ENCODE measurements at places on chromosomes 6 and 20. TPM values are rescaled to one million over a fixed set of nuclear protein-coding genes. Genes with fewer than 3 reads are reported as not detected.

Gene FYN
- 36.7 TPM for total RNA-seq

Gene C6orf89
- 47.6 TPM for total RNA-seq

Gene CRYBG1
- total RNA-seq: 10.1 TPM

Gene SLC22A1
- not detected for total RNA-seq

Gene ULBP2
- total RNA-seq: 12.2 TPM

- H3K27ac ChIP-seq: no peak overlapping the region
- no peaks in the 10 kb centered on the region for H3K27me3 ChIP-seq
- DNase-seq: no peak
- H3K4me1 ChIP-seq: no peaks in the 10 kb centered on the region
Measured at GRCh38 chr6:169859978-169860703, 108.7 kb downstream of the ERMARD start.

DNA sequence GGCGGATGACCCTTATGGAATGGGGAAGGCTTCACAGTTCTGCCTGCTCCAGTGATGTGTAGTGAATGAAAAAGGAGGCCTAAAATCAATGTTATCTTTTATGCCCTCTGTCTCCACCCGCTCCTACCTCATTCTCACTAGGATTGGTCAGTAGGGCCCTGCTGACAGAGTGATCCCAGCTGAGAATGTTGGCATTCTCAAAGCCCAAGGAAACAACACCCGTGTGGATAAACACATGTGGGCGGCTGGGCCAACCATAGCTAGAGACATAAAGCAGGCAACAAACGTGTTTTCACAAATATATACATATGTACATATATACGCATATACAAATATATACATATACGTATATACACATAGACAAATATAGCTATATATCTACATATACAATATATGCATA, 4.5 kb downstream of the RIPK1 start:
- H3K36me3 ChIP-seq: peaks cover 42% of the 10 kb centered on the region
- DNase-seq: no peak
- H3K4me3 ChIP-seq: no peak overlapping the region

GRCh38 chr6:123668063-123668462, 31.3 kb upstream of the TRDN start:
- H3K27ac ChIP-seq: no peak overlapping the region
- no peaks in the 10 kb centered on the region for H3K36me3 ChIP-seq
- no peaks in the 10 kb centered on the region for H3K4me1 ChIP-seq
- DNase-seq: no peak

DNA sequence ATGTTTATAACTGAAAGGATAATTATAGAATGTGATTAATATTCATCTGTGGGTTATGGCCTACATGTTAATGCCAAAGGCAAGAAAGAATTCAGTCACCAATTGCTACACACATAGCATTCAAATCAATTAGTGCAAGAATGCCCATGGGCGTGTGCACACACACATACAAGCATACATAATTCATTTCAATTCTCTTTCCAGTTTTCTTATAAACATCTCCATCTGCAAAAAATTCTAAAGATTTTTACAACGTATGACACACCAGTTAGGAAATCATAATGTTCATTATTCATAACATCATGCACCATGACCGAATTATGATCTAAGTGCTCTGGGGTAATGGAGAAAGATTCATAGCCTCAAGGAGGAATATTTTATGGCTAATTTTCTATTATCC, 111.0 kb upstream of the ADTRP start:
- H3K27ac ChIP-seq: no peak overlapping the region
- no peak overlapping the region for H3K4me3 ChIP-seq
- DNase-seq: no peak
- no peaks in the 10 kb centered on the region for H3K4me1 ChIP-seq
- no peaks in the 10 kb centered on the region for H3K27me3 ChIP-seq

DNA sequence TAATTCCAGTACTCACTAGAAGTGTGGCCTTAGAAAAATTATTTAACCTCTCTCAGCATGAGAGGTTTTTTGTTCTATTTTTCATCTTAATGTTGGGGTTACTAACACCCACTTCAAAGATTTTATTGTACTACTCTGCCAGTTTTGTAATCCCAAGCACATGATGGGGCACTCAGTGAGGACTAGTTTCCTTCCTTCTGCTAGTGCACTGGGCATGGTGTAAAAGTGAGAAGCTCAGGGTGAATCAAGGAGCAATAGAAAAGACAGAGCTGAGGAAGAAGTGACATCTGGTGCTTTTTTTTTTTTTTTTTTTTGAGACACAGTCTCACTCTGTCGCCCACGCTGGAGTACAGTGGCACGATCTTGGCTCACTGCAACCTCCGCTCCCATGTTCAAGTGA, 439.4 kb upstream of the ARID1B start:
- no peaks in the 10 kb centered on the region for H3K4me1 ChIP-seq
- no peak overlapping the region for H3K27ac ChIP-seq
- no peaks in the 10 kb centered on the region for H3K36me3 ChIP-seq
- no peak for DNase-seq

DNA sequence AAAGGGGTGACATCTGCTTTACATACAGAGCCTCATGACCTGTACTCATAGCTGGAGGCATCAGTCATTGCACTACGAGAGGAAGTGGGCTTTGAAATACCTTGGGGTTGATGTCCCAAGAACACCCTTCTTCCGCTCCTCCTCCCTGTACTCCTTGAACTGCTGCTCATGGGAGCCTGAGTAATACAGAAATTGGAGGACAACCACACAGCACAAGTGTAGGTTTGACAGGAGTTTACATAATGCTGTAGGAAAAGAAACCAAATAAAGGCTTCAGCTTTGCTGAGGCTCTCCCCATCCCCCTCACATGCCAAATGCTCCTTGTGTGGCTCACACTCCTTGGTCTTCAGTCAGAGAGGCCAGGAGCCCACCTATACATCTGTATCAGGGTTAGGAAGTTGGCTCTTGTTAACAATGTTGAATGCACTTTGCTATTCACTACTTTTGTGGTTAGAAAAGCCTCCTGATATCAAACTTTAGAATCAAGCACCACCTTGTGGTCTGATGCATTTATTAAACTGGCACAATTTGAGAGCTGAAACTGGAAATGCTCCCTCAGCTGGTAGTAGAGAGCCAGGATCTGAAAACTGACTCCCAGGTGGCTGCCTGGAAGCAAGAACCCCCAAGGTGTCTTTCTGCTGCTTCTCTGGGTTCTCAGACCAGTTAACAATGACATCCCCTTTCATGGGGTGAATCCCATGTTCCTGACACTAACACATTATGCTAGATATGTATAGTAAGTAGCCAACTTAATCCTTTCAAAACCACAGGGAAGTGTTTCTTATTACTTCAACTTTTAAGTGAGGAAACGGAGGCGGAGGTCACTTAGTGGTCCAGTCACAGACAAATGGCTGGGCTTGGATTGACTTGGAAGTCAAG, 56.2 kb upstream of the EDN1 start:
- H3K27ac ChIP-seq: no peak overlapping the region
- peak; percentile 54 for DNase-seq
- no peak overlapping the region for H3K4me3 ChIP-seq
- H3K27me3 ChIP-seq: no peaks in the 10 kb centered on the region
- H3K4me1 ChIP-seq: peaks cover 10% of the 10 kb centered on the region

- H3K4me1 ChIP-seq: peaks cover 11% of the 10 kb centered on the region
- H3K4me3 ChIP-seq: no peak overlapping the region
- no peaks in the 10 kb centered on the region for H3K27me3 ChIP-seq
- no peaks in the 10 kb centered on the region for H3K36me3 ChIP-seq
- H3K27ac ChIP-seq: no peak overlapping the region
Measured at GRCh38 chr6:110390404-110390803, 25.0 kb downstream of the DDO start.

GRCh38 chr6:90086517-90086916, 192.2 kb downstream of the GJA10 start:
- no peaks in the 10 kb centered on the region for H3K27me3 ChIP-seq
- H3K36me3 ChIP-seq: no peaks in the 10 kb centered on the region
- no peak overlapping the region for H3K27ac ChIP-seq
- peaks cover 25% of the 10 kb centered on the region for H3K4me1 ChIP-seq
- no peak overlapping the region for H3K4me3 ChIP-seq
- DNase-seq: no peak

DNA sequence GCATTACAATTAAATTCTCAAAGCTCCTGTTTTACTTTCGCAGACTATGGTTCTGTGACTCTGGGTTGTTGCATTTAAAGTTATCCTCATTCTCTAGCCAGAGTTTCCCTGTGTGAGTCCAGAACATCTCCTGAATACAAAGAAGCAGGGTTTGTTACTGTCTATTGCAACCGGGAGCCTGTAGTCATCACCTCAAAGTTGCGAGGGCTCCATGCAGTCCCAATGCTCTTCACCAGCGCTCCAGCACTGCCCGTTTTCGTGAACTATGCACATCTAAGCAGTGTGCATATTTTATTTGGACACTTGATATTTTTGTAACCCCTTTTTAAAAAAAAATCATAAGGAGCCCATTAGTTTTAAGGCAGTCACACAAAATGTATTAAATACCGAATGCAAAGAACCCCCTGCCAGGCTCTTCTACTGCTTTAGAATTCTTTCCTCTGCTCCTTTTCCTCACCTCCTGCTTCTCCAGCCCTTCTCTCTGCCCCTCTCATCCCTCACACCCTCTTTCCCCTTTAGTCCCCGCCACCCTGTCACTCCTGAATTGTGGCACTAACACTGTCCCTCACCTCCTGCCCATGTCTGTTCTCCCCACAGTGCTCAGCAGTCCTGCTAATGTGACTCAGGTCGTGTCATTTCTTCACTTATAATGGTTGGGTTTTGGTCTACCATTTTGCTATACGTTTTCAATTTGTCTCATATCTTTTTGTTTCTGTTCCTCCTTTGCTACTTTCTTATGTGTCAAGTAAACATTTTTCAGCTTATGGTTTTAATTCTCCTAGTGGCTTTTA, 1.1 kb upstream of the HLA-C start:
- H3K36me3 ChIP-seq: peaks cover 15% of the 10 kb centered on the region
- H3K4me3 ChIP-seq: no peak overlapping the region
- H3K27ac ChIP-seq: no peak overlapping the region
- peak; percentile 11 for DNase-seq
- H3K27me3 ChIP-seq: peaks cover 5% of the 10 kb centered on the region

GRCh38 chr6:113496166-113496565, 361.0 kb upstream of the MARCKS start:
- H3K4me1 ChIP-seq: peaks cover 19% of the 10 kb centered on the region
- H3K27ac ChIP-seq: no peak overlapping the region
- H3K36me3 ChIP-seq: no peaks in the 10 kb centered on the region
- H3K4me3 ChIP-seq: no peak overlapping the region
- no peak for DNase-seq

GRCh38 chr6:11851387-11851786, 72.8 kb upstream of the ADTRP start:
- H3K4me3 ChIP-seq: no peak overlapping the region
- no peak overlapping the region for H3K27ac ChIP-seq
- H3K4me1 ChIP-seq: peaks cover 27% of the 10 kb centered on the region

- H3K27ac ChIP-seq: no peak overlapping the region
- no peaks in the 10 kb centered on the region for H3K27me3 ChIP-seq
- no peak overlapping the region for H3K4me3 ChIP-seq
- no peaks in the 10 kb centered on the region for H3K36me3 ChIP-seq
- no peak for DNase-seq
Measured at GRCh38 chr6:111995404-111995803, 58.5 kb upstream of the CCN6 start.

GRCh38 chr6:11810854-11811643, 32.4 kb upstream of the ADTRP start:
- DNase-seq: no peak
- no peak overlapping the region for H3K27ac ChIP-seq
- H3K4me3 ChIP-seq: no peak overlapping the region
- no peaks in the 10 kb centered on the region for H3K27me3 ChIP-seq
- peaks cover 4% of the 10 kb centered on the region for H3K4me1 ChIP-seq

DNA sequence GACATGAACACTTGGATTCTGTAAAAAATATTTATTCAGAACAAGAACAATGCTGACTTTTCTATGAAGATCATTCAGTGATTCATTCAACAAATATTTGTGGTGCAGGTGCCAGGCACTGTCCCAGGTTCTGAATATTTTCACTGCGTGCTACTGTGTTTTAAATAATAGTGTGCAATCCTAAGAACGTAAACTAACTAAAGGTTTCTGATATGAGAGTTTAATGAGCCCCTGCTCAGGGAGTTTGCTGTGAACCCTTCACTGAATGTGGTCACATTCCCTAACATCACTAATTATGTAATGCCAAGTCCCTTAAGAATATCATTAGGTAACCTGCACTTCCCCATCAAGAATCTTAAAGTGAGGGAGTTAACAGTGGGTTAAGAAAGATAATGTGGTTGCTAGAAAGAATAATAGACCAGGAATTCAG, 1.7 kb upstream of the TMEM170B start:
- DNase-seq: no peak
- no peaks in the 10 kb centered on the region for H3K36me3 ChIP-seq
- no peak overlapping the region for H3K4me3 ChIP-seq
- H3K27ac ChIP-seq: no peak overlapping the region
